Stimulated activated CD4-positive, alpha-beta T cell treated with anti-CD3 and anti-CD28 coated beads, Interleukin-12 subunit alpha, Interleukin-12 subunit beta, amount 100 ng/mL, for 48 hours (primary cell): ENCODE measurements at places on chromosomes 2 and 18.

GRCh38 chr2:100767810-100768806 lies 51.8 kb upstream of the NPAS2 start:
- DNase-seq: no peak

- DNase-seq: no peak
Measured at GRCh38 chr2:176599796-176600485, 330.7 kb downstream of the MTX2 start.

- no peak for DNase-seq
Measured at GRCh38 chr18:27413495-27414401, 228.6 kb upstream of the CHST9 start.

DNA sequence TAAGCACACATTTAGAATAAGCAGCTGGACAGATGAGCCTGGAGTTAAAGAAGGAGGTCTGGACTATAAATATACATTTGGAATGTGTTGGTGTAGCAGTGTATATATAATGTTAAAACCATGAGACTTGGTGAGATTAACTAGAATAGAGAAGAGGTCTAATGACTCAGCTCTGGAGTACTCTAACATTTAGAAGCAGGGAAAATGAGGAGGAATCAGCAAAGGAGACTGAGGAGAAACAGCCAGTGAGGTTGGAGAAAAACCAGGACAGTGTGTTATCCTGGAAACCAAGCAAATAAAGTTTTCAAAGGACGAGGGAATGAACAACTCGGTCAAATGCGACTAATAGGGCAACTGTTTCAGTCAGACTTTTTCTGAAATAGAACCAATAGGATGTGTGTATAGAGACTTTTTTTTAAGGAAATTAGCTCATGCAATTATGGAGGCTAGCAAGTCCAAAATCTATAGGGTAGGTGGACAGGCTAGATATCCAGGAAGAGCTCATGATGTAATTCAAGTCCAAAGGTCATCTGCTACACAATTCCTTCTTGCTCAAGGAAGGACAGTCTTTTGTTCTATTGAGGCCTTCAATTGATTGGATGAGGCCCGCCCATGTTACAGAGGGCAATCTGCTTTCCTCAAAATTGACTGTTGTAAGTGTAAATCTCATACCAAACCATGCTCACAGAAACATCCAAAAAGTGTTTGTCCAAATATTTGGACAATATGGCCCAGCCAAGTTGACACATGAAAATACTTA lies 10.8 kb upstream of the SESTD1 start:
- DNase-seq: no peak

DNA sequence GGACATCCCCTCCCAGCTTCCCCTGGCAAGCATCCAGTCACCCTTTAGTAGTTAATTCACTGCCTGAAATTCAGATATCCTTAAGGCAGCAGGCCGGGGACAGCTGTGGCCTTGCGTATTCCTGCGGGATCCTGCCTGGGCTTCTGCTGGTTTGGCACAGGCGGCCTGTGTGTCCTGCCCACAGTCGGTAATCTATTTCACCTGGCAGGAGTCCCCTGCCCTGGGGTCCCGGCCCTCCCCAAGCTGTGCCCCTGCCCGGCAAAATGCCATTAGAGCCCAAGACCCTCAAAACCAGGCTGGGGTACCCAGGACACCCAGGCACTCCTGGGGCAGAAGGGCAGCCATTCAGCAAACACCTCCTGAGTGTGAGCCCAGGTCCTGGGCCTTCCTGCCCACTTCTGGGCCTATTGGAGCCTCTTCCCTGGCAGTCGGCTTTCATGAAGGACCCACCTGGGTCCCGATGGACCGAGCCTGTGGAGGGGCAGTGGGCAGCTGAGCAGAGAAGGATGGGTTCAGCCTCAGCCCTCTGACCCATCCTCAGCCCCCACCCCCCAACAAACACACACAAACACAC lies 11.6 kb downstream of the CROCC2 start:
- DNase-seq: no peak
